ENCODE measurements at places on chromosomes 13 and 19.
A peak's percentile ranks its signal among the peaks of the same experiment; 100 is the strongest.

GRCh38 chr13:106599875-106600797 lies 32.2 kb upstream of the ARGLU1 start:
- DNase-seq, result peak; percentile 23

GRCh38 chr19:17244618-17245534 lies 843 bp downstream of the NR2F6 start:
- DNase-seq, result peak; percentile 45

DNA sequence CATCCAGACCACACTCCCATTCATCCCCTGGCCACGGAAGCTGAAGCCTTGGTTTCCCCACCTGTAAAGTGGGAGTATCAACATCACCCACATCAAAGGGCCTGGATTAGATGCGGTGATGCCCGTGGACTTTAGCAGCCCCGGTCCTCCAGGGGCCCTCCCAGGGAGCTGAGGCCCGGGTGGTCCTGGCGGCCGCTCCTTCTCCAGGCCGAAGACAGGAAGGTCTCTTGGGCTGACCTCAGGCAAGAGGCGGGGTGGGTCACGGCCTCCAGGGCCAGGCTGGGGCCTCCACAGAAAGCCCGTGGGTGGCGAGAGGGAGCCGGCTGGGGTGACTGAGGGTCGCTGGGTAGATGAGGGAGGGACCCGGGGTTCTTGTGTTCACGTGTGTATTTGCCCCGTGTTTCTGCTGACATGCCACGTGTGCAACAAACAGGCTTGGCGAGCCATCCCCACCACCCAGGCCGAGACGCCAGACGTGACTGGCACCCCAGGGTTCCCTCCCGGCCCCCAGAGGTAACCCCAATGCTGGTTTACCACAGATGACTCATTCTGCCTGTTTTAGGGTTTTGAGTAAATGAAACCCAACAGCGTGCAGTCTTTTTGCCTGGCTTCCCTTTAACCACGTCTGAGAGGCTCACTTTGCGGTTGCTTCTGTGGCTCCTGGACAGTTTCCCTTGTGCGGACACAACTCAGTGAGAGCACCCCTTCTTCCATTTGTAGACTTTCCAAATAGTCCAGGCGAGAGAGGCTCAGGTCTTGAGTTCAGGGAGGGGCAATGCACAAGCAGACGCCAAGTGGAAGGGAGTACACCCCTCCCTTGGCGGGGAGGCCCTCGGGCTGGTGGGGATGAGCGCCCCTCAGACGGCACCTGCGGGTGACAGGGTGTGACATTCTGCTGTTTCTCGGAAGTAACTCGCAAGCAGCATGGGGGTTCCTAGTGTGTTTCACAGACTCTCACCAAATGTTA lies 42.9 kb downstream of the C13orf46 start:
- no peak for DNase-seq

GRCh38 chr19:8208922-8209461 lies at the start of gene CERS4:
Gene CERS4, plus strand, starts transcription at chr19:8209370. Its CDS starts 41,707 bp downstream, at chr19:8251077.
- peak; percentile 61 for DNase-seq

- DNase-seq, result no peak
These were observed 145.7 kb downstream of the PCCA start for GRCh38 chr13:100234524-100235136.

- no peak for DNase-seq
These were observed 85.1 kb downstream of the FNDC3A start for GRCh38 chr13:49060678-49061387.

- no peak for DNase-seq
These were observed 4.6 kb upstream of the TPRX2 start for GRCh38 chr19:47854459-47854858.

- no peak for DNase-seq
These were observed 1185.7 kb upstream of the SLC10A2 start for GRCh38 chr13:104251931-104252330.

DNA sequence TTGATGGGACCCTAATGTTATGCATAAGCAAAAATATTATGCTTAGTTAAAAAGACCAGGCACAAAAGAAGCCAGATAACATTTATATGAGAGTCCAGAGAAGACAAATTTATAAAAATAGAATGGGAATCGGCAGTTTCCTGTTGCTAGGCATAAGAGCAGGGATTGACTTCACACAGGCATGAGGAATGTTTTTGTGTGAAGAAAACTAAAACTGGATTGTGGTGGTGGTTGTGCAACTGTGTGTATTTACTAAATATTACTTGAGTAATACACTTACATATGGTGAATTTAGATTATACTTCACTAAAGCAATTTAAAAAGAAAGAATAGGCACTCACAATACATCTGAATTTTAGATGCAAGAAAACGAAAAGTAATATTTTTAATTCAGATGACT lies 108.3 kb downstream of the SLITRK1 start:
- no peak for DNase-seq

DNA sequence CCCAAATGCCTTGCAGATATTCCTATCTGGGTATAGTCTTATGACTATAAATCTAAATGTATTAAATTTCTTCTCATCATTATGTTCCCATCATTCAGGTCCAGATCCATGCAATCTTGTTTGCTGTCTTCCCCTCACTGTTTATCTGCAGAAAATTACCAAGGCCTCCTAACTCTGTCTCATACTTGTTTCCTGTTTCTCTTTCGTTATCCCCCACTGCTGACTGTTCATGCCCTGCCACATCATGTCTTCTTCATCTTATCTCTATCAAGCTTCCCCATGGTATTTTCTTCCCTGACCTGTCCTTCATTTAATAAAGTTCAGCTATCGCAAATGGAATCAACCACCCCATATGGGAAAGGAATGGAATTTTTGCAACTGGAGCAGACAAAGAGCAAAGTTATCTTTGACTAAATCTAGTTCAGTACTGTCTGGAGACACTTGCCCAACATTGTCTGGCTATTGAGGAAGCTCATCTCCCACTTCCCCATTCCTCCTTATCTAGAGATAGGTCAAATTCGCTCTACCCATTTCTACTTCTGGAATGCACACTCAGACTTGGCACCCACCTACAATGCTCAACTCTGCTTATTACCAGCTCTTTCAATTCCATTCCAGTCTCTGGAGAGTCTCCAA lies 1358.1 kb downstream of the EFNB2 start:
- peak; percentile 12 for DNase-seq

- no peak for DNase-seq
These were observed 549.6 kb downstream of the PCDH17 start for GRCh38 chr13:58181111-58181510.

GRCh38 chr13:50123002-50123401 lies 107.8 kb downstream of the KCNRG start:
- DNase-seq, result peak; percentile 18

Data from RPMI8226 (cell line).